ENCODE measurements at places on chromosomes 12 and 14.

- DNase-seq: peak; percentile 63
Measured at GRCh38 chr12:52865090-52865944, 16.5 kb upstream of the KRT78 start.

DNA sequence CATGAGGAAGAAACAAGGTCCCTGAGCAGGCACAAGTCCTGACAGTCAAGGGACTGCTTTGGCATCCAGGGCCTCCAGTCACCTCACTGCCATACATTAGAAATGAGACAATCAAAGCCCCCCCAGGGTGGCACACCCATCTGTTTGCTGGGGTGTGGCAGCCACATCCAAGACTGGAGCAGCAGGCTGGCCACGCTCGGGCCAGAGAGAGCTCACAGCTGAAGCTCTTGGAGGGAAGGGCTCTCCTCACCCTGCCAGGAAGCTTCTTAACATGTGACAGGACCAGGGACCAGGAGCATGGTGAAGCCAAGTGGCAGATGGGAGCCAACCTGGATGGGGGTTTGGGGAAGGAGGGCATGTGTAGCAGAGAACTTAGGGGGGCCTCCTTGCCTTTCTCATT is 10.0 kb downstream of the CACNB3 start:
- no peak for DNase-seq

GRCh38 chr12:122190842-122191668 is 8.1 kb downstream of the LRRC43 start:
- peak; percentile 58 for DNase-seq

DNA sequence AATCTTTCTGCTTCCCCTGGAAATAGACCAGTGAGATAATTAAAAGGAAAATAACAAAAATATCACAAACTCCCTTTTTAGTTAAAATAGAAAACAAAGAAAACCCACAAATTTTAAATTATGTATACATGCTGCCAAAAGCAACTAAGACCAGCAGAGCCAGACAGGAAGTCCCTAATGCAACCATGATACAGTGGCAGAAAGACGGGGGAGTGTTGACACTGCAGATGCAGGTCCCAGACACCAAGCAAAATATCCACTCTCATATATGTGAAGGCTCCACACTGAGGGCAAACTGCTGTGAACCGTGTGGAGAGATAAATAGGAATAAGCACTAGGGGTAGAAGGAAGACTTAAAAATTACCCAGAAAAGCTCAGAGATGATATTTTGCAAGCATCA is 401.0 kb downstream of the BTG1 start:
- DNase-seq: no peak

- no peak for DNase-seq
Measured at GRCh38 chr12:4012977-4013968, 140.1 kb upstream of the PARP11 start.

DNA sequence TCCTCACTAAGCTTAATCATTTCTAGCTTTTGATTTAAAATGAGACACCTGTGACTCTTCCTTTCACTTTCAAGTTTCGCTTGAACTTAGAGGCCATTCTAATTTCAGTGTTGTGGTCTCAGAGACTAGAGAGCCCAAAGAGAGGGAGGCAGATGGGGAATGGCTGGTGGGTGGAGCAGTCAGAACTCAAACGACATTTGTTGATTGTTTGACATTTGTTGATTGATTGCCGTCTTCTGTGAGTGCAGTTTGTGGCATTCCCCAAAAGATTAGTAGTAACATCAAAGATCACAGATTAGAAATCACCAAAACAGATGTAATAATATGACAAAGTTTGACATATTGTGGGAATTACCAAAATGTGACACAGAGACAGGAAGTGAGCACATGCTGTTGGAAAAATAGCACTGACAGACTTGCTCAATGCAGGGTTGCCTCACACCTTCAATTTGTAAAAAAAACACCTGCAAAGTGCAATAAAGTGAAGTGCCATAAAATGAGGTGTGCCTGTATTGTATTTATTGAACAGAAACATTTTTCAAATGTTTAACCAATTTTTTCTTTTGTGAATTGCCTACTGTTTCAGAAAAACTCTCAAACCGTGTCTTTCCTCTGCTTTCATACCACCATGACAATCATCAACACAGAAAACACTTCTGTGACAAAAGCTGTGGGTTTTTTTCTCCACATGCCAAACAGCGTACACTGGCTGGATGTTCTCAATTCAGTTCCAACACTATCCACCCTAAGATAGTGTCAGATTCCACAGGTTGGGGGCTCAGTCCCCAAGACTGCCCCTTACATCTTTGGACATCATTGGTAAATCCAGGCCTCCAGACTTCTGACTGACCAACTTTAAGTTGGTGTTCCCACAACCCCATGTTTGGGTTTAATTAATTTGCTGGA is 376.3 kb upstream of the RGS6 start:
- no peak for DNase-seq

DNA sequence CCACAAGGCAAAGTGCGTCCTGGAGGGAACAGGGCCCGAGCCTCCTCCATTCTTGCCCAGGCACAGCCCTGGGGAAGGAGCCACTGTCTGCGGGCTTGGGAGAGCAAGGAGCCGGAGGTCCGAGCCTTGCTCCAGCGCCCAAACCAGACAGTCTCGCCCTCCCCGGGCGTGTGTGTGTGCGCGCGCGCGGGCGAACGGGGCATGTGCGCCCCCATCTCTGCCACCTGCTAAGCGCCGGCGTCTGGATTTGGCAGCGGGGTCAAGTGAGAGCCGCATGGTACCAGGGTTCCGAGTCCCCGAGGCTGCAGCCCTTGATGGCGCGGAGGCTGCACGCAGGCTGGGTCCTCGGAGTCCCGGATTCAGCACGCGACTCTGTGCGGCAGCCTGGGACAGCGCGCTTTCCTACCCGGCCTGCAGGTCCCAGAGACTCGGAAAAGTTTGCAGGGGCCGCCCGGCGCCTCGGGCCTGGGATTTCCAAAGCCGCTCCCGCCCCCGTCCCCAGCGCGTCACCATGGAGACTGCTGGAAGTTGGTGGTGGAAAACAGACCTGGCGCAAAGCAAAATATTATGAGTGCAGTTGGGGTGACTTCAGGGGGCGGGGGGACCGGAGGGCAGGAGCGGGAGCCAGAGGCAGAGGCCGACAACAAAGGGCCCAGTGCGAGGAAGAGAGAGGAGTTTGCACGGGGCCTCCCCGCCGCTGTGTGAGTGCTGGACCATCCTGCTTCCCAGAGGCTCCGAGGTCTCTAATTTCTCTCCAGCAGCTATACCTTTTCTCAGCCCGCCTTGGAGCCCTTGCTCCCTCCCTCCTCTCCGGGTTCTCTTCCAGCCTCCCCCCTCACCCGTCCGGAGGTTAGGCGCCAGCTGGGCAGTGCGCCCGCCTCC is 4.2 kb downstream of the RFX4 start:
- DNase-seq: no peak

DNA sequence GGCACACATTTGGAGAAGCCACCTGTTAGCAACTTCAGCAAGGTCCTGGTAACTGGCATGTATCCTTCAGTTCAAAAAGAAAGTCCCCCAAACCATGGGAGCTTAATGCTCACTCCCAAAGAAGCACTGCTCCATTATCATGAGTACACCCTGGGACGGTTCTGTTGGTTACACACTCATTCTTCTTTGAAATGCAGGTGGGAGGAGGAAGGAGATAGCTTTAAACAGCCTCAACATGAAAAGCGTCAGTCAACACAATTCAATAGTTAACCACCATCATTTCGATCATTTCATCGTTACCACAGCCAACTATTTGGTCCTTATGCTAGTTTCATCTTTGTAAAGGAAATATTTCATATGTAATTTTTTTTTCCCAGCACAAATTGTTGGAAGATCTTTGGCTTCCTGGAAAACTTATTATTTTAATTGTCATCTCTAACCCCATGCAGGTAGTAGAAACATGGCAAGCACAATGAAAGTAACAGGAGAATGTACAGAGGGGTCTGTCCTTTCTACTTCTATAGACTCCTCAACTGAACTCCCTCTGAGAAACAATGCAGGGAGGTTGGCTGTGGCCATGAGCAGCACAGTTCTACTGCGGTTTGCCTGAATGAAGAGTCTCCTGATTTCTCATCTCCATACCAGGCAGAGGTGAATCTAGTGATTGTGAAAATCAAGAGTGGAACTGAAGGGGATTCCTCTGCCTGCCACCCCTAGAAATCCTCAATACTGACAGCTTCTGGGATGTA is 196.4 kb upstream of the FOXN3 start:
- DNase-seq: no peak

DNA sequence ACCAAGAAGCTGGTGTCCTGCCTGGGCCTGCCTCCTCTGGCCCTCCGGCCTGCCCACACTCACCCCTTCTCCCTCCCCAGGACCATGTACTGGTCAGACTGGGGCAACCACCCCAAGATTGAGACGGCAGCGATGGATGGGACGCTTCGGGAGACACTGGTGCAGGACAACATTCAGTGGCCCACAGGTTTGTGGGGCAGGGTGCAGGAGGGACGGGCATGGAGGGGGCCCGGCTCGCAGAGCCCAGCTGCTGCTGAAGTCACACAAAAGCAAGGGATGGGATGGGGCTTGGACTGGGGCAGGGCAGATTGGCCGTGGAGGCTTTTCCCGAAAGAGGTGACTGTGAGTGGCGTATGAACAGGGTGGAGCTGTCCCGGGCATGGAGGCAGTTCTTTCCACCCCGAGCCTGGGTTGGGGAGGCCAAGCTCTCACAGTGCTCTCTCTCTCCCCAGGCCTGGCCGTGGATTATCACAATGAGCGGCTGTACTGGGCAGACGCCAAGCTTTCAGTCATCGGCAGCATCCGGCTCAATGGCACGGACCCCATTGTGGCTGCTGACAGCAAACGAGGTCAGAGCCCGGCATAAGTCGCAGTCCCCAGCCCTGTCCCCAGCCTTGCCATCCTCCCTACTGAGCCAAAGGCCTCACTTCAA is 7.8 kb upstream of the NXPH4 start:
- no peak for DNase-seq

GRCh38 chr14:100234511-100234910 is 4.4 kb upstream of the YY1 start:
- DNase-seq: no peak

DNA sequence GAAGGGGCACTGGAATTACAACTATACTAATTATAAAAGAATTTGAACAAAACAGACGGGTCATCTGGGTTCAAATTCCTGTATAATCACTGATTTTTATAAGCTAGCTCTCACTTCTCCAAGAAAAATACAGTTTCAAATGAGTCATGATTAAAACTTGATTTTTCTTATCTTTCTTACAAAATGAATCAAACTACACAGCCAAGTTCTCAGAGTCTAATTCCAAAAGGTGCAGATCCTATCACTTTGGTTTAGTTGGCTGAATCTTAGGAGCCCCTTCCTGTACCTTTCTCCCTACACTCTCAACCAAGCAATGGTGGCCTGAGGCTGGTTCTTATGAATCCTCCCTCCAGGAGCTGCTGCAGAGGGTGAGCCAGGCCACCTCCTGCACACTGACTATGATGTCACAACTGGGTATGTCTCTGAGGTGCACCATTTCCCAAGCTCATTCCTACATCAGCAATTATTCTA is 43.8 kb upstream of the BMP4 start:
- no peak for DNase-seq

- DNase-seq: no peak
Measured at GRCh38 chr12:64225626-64226025, 3.5 kb upstream of the KICS2 start.

DNA sequence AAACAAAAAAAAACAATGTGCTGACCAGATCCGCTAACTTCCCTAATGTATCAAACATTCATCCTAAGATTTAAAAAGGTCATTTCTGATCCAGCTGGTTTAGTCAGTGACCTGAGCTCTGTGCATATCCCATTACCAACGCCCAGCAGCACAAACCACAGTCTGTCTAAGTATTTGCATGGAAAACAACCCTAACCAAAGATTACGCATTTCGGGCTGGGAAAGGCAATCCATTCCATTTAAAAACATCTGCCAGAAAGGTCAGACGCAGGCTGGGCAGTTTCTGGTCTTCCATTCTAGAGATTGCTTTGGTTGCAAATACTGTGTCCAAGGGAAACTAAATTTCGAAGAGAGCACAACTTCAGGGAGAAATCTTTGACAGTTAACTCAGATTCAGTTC is 234.9 kb downstream of the FLRT2 start:
- no peak for DNase-seq

DNA sequence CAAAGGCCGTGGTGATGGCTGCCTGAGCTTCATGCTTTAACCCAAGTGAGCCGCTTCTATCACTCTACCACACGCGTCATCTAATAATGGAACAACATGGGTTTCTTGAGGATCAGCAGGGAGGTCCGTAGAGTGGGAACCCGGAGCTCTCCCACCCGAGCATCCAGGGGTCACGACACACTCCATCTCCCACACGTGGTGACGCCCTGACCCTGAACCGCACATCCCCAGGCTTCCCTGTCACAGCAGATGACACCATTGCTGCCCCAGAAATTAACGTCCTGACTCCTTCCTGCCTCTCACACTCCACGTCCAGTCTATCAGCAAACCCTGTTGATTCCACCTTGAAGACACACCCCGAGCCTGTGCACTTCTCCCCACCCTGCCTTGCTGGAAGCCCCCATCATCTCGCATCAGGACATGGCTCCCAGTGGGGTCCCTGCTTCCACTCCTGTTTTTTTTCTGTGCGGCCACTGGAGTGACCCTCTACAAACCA is 163.2 kb downstream of the PIWIL1 start:
- DNase-seq: no peak

GRCh38 chr12:109943811-109944210 is 43.7 kb downstream of the TCHP start:
- DNase-seq: no peak

DNA sequence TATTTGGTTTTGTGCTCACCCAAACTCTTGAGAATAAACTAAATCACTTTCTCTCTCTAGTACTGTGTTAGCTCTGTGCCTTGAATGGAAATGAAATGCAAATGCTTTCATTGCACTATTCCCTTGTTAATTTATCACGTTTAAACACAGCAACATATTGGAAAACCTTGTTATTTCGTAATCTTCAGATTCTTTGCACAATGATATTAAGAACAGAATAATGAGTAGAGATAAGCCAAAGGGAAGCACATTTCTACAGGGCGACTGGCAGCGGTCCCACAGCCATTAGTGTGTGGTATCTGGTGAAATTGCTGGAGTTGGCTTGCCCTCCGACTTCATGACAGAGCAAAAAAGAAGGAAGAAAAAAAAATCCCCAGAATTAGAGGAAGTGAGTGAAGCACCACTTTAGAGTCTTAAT is 166.1 kb upstream of the E2F7 start:
- DNase-seq: peak; percentile 82
